ENCODE measurements at places on chromosomes 4 and X.

- DNase-seq: no peak
Measured at GRCh38 chrX:130176354-130176776, 4.6 kb downstream of the RAB33A start.

DNA sequence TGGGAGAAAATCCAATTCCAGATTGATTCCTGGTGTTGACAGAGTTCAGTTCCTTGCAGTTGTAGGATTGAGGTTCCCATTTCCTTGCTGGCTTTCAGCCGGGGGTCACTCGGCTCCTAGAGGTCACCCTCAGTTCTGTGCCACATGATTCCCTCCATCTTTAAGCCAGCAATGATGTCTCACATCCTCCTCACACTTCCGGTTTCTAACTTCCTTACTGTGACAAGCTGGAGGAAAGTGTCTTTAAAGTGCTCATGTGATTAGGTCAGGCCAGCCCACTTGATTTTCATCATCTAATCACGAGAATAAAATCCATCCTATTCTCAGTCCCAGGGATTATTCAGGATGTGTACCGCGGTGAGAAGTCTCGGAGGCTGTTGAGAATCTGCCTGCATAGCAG lies 19.4 kb upstream of the SMIM31 start:
- DNase-seq: no peak

DNA sequence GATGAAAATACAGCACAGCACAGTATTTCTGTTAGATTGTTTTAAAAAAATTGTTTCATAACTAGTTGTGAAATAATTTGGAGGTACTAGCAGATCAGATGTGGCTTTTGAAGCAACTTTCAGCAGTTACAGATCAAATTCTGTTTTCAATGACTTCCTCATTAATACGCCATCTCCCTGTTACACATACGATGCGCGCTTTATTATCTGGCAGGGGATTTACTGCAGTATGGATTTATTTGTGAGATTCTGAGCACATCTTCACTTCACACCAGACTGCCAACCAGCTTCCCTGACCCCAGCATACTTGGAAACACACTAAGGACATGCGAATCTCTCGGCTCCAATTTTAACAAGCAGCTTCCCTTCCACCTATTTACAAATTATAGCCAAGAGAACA lies 235.5 kb upstream of the DIAPH2 start:
- DNase-seq: no peak

GRCh38 chr4:179597301-179597700 lies 2155.1 kb upstream of the AGA start:
- no peak for DNase-seq

GRCh38 chrX:52271206-52271605 lies 86.5 kb downstream of the MAGED4 start:
- DNase-seq: no peak

- peak; percentile 36 for DNase-seq
Measured at GRCh38 chr4:107115185-107115847, 79.2 kb upstream of the DKK2 start.

GRCh38 chr4:62023633-62024032 lies 823.5 kb downstream of the ADGRL3 start:
- no peak for DNase-seq

DNA sequence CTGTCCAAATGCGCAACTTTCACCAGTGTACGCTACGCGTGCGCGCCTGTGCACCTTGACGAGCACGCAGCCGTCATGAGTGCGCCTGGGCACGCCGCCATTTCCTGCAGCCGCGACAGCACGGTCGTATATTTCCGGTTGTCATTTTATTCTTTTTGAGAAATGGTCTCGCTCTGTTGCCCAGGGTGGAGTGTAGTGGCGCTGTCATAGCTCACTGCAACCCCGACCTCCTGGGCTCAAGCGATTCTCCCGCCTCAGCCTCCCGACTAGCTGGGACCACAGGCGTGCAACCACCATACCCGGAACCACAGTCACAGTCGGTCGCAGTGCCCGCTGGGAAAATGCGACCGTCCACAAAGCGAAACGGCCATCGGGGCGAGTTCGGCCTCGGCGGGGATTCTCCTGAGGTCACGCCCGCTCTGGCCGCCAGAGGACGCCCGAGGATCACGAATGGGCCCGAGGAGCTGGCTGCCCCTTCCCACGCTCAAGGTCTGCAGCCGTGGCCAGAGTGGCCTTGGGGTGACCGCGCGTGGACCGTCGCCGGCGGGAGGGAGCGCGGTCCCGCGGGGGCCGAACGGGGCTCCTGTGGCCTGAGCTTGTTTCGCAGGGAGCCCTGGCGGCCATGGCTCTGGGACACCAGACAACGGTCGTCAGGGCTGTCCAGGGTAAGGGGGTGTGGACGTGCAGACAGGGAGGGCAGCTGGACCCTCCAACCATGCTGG lies 23.7 kb upstream of the PNMA3 start:
- no peak for DNase-seq

DNA sequence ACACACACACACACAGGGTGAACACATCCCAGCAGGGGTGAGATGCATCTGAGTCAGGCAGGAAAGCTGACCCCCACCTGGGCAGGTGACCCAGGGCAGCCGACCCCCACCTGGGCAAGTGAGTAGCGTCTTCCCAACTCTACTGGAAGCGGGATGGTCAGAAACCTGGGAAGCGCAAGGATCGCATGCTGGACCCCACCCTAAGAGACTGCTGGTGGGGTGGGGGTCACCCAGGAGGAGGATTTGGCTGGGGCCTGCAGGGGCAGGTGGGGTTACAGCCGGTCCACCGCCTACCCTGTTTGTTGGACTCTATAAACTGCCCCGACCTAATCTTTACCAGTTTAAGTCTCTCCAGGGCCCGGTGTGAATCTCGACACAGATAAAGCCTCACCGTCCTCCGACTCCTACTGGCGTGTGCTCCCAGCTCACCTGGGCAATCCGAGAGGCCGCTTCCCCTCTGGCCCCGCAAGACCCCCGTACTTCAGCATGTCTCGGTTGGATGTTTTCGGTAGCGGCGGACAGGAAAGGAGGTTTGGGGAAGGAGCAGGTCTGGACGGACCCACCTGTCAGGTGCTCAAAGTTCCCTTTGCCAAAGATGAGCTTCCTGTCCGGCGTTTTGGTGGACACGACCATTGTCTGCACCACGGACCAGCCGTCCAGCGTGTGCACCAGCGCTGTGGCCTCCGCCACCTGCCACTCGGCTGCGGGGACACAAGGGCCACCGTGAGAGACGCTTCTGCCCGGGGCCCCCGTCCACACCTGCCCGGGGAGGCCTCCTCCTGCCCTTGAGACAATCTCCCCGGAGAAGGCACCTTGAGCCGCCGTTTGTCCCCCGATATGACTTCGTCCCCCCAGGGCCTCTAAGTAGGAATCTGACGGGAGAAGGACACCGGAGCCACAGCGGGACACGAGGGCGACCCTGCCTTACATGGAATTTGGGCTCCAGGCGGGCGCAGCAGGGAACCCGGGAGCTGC lies 2.0 kb downstream of the GTPBP6 start:
- DNase-seq: no peak

DNA sequence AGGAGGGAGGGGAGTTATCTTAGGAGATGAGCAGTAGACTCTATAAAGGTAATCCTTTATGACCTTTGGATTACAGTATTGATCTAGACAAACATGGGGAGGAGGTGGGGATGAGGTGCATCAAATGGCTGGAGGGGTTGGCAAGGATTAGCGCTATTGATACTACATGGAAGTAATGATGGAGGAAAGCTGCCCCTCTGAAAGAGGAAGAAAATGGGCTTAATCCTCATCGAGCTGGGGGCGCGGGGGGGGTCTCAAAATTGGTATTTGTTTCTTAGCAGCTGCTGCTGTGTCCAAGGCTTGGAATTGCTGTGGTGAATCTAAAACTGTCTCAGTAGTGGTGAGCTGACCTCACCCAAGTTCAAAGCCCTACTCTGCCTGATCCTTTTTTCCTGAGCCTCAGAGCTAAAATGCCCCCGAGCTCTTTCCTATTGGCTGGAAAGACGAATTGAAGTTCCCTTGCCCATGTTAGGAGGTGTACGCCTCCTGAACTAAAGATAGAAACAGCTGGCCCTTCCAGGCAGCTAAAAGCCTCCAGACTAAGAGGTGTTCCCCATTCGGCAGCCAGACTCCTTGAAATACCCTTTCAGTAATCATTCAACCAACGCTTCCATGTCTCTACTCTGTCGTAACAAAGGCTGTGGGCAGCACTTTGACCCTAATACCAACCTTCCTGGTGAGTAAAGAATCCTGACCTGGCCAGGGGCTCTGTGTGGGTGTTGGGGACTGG lies at the start of gene ITGB1BP2:
Gene ITGB1BP2, plus strand, starts transcription at position 556 of the 730 bp plus-strand sequence. Its CDS starts 57 bp downstream, at position 613.
- no peak for DNase-seq

DNA sequence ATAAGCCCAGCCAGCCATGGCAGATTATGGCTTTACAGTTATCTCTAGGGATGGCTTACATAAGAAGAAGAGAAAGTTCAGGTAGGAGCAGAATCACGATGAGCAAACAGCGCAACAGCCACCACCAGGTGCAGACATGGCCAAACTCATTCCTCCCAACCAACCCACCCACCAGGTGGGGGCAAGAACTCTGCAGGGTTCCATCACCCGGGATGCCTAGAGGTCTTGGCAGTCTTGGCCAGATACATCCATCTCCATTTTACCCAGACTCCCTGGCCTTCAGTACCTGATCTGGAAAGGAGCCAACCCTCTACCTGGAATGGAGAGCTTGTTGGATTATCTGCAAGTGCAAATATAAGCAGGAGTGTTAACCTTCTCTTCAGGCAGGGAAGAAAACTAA lies 7.5 kb downstream of the TSC22D3 start:
- no peak for DNase-seq

GRCh38 chr4:139975830-139976272 lies 178.1 kb downstream of the MAML3 start:
- no peak for DNase-seq

DNA sequence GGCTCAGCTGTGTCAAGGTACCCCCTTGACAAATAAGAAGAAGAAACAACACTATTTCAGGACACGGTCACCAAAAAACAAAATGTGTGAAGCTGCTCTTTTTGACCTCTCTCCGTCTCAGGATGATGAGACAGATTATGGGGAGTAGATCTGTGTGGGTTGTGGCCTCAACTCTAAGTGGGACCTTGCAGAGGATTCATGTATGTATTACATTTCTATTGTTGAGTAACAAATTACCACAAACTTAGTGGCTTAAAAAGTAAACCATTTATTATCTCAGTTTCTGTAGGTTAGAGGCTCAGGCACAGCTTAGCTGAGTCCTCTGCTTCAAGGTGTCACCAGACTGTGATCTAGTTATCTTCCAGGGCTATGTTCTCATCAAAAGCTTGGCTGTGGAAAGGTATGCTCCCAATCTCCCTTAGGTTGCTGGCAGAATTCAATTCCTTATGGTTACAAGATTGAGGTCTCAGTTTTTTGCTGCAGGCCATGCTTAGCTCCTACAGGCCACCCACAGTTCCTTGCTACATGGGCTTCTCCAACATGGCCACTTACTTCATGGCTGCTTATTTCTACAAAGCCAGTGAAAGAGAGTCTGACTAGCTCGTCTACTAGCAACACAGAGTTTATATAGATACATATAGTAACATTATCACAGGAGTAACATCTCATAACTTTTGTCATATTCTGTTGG lies 28.1 kb downstream of the DGKK start:
- DNase-seq: no peak

- DNase-seq: no peak
Measured at GRCh38 chr4:42425146-42426065, 28.1 kb downstream of the SHISA3 start.

- DNase-seq: no peak
Measured at GRCh38 chrX:67555578-67556203, 11.9 kb downstream of the AR start.

- no peak for DNase-seq
Measured at GRCh38 chr4:142402156-142402555, 443.9 kb downstream of the INPP4B start.

DNA sequence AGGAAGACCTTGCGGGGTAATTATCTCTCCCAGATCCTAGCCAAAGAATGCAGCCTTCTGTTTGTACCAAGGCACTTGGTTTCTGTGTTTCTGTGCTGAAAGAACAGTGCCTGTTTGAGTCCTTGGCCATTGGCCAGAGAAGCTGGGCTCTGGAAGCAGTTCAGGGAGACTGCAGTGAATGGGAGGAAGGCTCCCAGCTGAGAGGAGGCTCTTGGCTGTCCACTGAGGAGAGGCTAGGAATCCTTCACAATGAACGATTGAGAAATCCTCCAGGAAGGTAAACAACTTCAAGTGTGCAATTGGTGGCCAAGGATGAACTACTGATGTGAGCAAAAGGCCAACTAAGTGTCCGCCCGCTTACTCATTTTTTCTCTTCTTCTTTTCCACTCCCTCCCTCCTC lies 61.3 kb downstream of the HS3ST1 start:
- DNase-seq: peak; percentile 81

GRCh38 chr4:109294468-109295020 lies 7.9 kb downstream of the COL25A1 start:
- no peak for DNase-seq

- no peak for DNase-seq
Measured at GRCh38 chrX:47169726-47170515, 23.7 kb upstream of the UBA1 start.

DNA sequence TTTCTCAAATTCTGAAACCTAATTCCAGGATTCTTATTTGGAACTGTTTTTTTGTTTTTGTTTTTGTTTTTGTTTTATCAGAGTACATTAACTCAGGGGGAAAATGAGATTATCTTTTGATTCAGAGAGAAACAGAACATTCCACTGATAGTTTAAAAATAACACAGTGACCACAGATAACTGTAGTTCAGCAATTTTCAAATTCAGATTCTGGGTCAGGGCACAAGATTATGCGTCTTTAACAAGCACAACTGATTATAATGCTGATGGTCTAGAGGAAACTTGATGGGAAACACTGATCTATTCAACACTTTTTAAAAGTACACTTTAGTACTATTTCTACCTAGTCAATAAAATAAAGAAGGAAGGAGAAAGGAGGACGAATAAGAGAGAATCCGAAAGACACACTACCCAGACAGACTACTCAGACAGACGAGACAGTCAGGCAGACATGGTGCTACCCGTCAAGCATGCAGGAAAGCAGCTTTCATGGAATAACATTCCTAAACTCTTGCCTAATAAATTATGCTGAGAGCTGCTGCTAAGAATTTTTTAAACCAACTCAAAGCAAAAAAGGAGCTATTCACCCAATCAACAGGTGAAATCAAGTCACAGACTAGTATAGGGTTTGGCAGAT lies 59.0 kb downstream of the APBB2 start:
- no peak for DNase-seq

- no peak for DNase-seq
Measured at GRCh38 chr4:182338746-182339145, 95.5 kb downstream of the TENM3 start.

- DNase-seq: no peak
Measured at GRCh38 chr4:5204781-5205180, 153.5 kb downstream of the STK32B start.

DNA sequence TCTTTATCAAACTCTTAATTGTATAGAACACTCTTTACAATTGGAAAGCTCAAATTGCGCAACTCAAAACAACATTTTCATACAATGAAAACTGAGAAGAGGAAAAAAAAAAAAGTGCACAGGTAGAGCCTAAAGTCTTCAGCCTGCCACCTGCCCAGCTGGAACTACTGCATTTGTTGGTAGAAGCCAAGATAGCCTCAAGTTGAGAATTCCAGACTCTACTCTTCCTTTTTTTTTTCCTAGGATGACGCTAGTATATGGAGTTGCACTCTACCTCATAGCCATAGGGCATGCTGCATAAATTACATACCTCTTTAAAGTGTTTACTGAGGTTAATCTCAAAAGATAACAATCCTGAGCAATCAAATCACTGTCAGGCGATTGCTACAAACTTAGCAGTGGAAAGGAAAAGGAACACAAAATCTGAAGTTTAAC lies 13.6 kb downstream of the ABCG2 start:
- no peak for DNase-seq

Data from smooth muscle cell of the brain vasculature (primary cell).